ENCODE measurements at places on chromosomes 4 and X. TPM values are rescaled to one million over a fixed set of nuclear protein-coding genes. Genes with fewer than 3 reads are reported as not detected.

Gene NPY5R
- not detected for total RNA-seq

Gene CACNA1F
- 0.11 TPM for total RNA-seq

Gene BTK
- not detected for total RNA-seq

Gene SERTM2
- not detected for total RNA-seq

Gene TMPRSS11D
- total RNA-seq: not detected

Gene PRDM8
- 3.7 TPM for total RNA-seq

Gene WDFY3
- not detected for total RNA-seq

Gene OCIAD1
- total RNA-seq: 92.4 TPM

Gene BTC
- total RNA-seq: not detected

Data from activated CD8-positive, alpha-beta T cell treated with anti-CD3 and anti-CD28 coated beads, Interleukin-2, amount 10 ng/mL, durations not matched to agents 7 days and 5 days (primary cell).